ENCODE measurements at places on chromosomes 16 and 17.

- no peak for DNase-seq
Measured at GRCh38 chr17:77832180-77832560, 126.3 kb upstream of the TNRC6C start.

DNA sequence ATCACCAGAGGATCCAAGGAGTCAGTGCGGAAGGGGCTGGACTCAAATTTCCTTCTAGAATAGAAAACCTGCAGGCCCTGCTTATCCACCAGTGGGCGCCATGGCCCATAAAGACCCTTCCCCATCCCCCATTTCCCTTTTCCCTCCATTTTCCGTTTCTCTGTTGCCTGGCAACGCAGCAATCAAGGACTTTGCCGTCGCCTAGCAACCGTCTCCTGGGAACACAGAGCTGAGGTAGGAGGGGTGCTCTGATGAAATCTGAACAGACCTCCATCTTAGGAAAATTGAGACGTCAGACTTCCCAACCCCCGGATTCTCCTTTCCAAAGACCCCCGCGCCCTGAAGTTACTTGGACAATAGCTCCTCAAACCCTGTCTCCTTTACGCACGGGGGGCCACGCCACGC is 5.7 kb downstream of the DLG4 start:
- DNase-seq: no peak

DNA sequence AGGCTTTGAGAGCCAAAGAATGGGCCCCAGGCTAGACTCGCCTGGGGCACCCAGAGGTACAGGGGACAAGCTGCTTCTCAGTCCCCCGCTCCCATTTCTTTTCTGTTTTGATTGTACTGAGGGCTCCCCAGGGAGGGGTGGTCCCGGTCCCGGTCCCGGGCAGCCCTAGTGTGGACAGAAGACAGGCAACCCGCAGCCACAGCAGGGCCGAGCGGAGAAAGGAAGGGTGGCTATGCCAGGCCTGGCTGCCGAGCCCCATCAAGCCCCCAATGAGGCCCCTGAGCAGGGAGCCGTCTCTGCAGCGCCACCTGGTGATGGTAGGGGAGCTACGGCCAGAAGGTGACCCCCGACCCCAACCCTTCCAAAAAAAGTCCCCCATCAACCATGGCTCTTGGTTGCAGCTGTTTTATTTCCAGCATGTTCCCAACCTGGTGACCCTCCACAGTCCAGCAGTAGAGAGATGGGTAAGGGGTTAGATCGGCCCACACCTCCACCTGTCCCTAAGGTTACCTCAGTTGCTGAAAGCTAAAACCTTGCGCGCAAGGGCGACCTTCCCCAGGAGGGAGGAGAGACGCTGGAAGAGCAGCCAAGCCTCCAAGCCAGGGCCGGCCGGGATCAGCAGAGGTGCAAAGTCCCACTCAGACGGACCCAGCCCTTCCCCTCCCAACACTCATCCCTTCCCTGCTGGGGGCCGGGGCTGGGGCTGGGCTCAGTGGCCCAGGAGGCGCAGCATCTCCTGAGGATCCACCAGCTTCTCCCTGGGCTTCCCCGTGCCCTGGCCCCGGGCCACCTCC is 2.6 kb upstream of the GRIN2C start:
- peak; percentile 22 for DNase-seq

DNA sequence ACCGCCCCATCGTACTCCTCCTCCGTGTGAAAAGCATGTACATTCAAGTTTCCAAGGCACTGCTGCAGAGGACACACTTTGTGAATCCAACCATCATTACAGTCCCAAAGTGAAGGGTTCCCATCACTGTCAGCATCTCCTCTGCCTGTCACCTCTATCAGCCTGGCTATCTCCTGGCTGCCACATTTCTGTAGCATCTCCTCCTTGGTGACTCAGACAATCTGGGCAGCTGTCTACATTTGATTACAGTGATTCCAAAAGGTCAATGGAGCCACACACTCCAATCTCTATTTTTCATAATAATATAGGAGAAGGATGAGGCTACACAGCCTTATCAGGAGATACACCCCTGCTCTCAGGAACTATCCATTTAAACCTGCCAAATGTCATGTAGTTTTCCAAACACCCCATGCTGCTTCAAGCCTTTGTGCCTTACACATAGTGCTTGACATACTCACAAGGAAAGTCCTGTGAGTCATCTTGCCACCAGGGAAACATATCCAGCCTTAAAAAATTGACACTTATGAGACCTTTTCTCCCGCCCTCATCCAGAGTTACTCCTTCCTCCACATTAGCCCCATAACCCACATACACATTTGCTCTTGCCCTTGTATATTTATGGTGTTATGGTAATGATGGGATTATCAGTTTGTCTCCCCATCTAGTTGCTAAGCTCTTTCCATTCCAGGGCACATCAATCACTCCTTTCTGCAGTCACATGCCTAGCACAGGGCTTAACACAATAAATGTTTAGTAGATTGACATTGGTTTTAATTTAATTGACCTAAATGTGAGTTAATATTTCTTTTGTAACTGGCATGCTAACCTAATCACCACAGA is 250.1 kb upstream of the CDH5 start:
- DNase-seq: no peak

DNA sequence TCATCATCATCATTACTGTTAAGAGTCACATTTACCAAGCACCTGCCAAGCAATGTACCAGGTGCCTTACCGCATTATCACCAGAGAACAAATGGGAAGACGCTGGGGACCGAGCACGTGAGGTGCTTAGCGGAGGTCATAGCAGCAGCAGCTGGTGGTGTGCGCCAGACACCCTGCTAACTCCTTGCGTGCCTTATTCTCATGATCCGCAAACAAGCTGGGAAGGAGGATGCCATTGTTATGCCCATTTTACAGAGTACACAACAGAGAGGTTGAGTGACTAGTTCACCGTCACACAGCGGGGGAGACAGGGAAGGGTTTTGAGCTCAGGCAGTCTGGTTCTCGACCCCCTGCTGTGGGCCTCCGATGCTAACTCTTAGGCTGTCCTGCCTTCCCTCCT is 7.3 kb downstream of the ATP2A3 start:
- no peak for DNase-seq

GRCh38 chr17:50944054-50944901 is 78.1 kb upstream of the TOB1 start:
- peak; percentile 32 for DNase-seq

DNA sequence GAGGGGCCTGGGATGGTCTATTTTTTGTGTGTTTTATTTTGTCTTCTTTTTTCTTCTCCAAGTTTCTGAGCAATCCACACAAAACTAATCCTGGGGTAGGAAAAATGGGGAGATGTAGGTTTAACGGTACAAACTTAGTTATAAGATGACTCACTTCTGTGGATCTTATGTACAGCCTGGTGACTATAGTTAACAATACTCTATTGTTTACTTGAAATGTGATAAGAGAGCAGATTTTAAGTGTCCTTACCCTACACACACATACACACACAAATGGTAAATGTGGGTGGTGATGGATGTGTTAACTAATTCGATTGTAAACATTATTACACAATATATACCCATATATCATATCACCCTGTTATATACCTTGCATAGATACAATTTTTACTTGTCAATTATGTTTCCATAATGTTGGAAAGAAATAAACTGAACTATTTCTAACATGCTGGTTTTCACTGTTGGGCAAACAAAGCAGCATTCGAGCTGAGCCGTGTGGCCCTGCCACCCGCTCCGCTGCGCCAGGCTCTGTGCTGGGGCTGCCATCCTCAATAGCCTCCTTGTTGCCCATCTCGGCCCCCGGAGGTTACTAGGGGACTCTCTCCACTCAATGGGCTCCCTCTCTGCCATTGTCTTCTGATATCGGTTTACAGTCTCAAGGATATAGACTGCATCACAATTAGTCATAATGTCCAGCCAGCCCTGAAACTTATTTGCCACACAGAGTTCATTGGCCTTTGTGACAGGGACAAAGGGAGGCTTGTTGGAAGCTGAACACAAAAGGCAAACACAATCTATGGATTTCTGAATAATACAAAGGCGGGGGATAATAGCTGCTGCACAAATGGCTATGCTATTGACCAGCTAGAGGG is 380.3 kb upstream of the MAF start:
- no peak for DNase-seq

DNA sequence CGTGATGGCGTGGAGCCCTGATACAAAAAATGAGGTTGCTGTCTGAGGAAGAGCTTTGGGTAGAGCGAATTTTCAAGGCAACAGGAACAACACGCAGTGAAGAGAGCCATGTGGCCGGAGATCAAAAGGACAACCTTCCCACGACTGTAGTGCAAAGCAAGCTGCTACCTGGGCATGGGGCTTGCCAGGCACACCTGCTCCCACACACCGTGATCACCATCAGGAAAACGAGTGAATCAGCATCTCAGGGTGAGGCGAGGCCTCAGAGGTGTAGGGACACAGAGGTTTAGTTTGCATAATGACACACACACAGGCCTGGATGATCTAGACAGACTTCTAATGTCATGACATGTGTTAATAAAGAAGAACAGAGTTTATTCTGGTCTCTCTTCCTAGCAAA is 65.7 kb downstream of the PARN start:
- no peak for DNase-seq

DNA sequence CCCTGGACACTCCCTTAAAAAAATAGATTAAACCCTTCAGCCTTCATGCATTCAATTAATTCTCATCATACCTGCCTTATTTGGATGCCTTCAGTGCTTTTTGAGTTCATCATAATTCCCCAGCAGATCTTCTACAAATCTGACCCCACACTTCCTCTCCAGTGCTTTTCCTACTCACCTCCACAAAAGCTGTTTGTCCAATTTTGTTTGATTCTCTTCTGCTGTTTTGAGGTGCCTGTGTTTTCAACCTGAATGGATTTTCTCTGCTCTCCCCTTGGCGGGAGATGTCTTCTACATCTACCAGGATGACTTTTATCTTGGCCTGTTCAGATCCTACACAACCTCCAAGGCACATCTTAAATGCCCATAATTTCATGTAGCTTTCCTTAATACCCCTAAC is 112.7 kb downstream of the TOX3 start:
- no peak for DNase-seq

DNA sequence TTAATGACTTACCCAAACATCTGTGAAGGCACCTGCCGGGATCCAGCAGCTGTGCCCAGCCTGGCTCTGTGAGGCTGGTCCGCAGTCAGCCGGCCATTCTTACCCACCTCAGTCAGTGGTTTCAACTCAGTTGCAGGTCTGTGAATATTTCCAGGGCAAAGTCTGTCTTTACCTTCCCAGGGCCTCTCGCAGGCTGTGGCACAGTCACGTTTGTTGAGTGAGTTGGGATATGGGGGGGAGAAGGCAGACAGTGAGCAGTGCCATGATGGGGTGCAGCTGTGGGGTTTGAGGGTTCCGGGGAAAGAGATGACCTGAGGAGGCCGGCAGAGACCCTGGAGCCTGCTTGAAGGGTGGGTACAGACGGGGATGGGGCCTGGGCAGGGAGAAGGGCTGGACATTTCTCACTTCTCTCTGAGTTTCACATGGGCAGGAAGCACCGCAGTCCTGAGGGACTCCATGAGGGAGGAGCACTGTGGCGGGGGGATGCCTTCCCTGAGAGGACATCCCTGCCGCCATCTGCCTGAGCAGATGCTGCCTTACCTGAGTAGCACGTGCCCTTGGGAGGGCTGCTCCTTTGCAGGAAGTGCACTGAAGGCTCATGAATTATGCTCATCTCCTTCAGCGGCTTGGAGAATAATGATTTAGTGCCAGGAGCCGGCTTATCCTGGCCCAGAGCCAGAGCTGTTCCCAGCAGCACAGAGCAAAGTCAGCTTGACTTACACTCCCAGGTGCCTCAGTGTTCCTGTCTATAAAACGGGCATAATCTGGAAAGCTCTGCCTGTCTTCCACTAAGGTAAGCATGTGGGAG is 48.1 kb downstream of the KSR1 start:
- no peak for DNase-seq

- DNase-seq: no peak
Measured at GRCh38 chr17:75975757-75976174, 3.2 kb downstream of the ACOX1 start.

DNA sequence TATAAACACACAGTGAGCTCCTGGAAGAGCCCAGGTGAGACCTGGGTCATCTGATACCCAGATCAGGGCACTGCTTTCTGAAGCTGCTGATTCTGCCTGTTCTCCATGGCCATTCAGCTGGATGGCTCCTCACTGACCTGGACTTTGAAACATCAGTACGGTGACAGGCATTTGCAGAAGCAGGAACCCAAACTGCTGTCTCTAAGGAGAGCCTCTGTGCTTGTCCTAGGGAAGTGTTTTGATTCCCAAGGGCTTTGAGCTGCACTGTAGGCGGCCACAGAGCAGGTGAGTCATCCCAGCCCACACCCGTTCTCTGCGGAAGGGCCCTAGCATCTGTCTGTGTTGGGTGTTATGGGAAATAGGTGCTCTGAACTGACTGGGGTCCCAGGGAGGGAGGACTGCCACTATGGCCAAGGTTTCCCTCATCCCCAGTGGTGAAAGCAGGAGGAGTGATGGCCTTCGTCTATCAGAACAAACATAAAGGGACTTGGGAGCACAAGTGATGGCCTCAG is 60.7 kb upstream of the ADCY9 start:
- DNase-seq: no peak

- DNase-seq: no peak
Measured at GRCh38 chr17:63246344-63246743, 199.8 kb downstream of the CYB561 start.

DNA sequence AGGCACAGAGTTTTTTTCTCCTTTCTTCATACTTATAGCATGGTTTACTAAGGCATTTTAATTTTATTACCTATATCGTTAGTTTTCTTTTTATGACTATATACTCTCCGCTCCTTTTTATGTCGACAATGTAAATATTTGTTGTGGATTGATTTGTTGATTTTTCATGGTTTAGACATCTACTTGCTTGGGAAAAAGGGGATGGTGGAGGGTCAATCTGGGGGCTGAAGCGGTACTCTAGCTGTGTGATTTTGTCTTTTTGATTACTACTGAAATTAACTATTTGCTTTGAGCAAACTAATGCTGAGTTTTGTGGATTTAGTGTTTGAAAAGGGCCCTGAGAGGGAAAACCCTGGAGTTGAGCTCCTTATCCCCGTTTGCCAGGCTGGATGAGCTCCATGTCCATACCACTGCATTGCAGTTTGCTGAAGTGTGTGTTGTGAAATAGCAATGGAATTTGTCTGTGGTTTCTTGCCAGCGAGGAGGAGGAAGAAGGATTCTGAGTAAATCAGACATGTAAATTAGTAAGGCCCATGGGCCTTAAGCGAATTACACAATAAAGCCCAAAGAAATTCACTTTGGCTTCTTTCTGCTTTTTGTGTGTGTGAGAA is 72.0 kb downstream of the FTO start:
- no peak for DNase-seq

- no peak for DNase-seq
Measured at GRCh38 chr16:75287708-75288107, 36.3 kb upstream of the BCAR1 start.

DNA sequence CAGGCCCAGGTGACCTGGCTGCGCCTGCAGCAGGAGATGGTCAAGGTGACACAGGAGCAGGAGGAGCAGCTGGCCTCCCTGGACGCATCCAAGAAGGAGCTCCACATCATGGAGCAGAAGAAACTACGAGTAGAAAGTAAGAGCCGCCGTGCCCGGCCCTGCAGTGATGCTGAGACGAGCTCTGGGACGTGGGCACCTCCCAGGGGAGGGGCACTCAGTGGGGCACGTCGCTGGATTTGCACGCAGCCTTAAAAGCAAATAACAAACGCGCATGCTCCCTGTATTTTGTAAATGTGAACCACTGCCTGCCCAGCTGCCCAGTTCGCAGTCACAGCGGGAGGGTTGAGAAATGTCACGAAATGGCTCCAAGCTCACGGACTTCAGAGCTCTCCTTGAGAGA is 15.3 kb upstream of the GAA start:
- DNase-seq: no peak

Measured in stimulated activated CD8-positive, alpha-beta memory T cell treated with anti-CD3 and anti-CD28 coated beads, Interleukin-15, amount 100 ng/mL, for 4 hours (primary cell).